ENCODE measurements at places on chromosomes 7 and 10. TPM values are rescaled to one million over a fixed set of nuclear protein-coding genes. Genes with fewer than 3 reads are reported as not detected.

The GPC2 gene
- total RNA-seq = 0.72 TPM

The THAP5 gene
- total RNA-seq = 37.3 TPM

The SP4 gene
- 10.8 TPM for total RNA-seq

The HGF gene
- 57.1 TPM for total RNA-seq

The MYL10 gene
- total RNA-seq = not detected

The MAGI2 gene
- total RNA-seq = 51.5 TPM

The NOS3 gene
- total RNA-seq = 4.6 TPM

The HSPA12A gene
- 13.0 TPM for total RNA-seq

The LFNG gene
- total RNA-seq = 11.1 TPM

The DBF4 gene
- 15.4 TPM for total RNA-seq

The UCMA gene
- 3.9 TPM for total RNA-seq

All from umbilical cord (tissue), 2 donors.